ENCODE measurements at places on chromosomes 2 and 18.
A peak's percentile ranks its signal among the peaks of the same experiment; 100 is the strongest.

GRCh38 chr18:73059280-73059679, 191.5 kb upstream of the NETO1 start:
- no peak for DNase-seq

DNA sequence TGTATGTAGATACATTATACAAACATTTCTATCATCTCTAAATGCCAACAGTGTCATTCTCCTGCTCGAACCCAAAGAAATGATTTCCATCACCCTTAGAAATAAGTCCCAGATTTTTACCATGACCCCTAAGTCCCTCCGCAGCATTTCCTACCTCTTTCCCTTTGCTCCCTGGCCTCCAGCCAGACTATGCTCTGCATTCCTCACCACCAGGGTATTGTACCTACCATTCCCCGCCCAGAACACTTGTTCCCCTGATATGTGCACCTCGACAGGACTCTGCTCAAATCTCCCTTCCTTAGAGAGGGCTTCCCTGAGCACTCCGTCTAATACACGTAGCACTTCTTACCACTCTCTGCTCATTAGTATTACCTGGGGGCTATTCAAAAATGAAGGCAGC, 630.2 kb downstream of the ARHGAP15 start:
- no peak for DNase-seq

- no peak for DNase-seq
These were observed 12.2 kb downstream of the PTPRM start for GRCh38 chr18:7579176-7579917.

DNA sequence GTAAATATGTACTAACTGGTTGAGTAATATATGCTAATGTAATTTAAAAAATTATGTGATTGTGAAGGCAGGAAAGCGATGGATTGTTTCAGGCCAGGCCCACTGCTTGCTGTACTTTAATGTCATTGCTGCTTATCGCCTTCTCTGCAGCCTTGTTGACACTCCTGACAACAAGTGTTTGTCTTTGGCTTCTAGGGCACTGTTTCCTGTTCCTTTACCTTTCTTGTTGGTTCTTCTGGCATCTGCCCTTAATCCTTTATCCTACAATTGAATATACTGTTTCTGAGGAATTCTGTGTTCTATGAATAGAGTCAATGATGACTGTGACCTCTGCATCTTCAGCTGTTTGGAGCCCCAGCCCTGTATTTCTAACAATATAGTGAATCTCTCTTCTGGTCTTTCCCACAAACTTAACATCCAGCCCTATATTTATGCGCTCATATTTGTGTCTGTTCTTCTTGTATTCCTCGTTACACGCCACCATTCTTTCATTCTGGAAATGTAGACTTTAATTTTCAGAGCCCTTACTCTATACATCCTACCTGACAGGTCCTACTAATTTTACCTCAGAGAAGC, 17.6 kb downstream of the ACSL3 start:
- DNase-seq, result no peak

GRCh38 chr2:38146275-38146906, 70.4 kb upstream of the CYP1B1 start:
- DNase-seq, result peak; percentile 74

DNA sequence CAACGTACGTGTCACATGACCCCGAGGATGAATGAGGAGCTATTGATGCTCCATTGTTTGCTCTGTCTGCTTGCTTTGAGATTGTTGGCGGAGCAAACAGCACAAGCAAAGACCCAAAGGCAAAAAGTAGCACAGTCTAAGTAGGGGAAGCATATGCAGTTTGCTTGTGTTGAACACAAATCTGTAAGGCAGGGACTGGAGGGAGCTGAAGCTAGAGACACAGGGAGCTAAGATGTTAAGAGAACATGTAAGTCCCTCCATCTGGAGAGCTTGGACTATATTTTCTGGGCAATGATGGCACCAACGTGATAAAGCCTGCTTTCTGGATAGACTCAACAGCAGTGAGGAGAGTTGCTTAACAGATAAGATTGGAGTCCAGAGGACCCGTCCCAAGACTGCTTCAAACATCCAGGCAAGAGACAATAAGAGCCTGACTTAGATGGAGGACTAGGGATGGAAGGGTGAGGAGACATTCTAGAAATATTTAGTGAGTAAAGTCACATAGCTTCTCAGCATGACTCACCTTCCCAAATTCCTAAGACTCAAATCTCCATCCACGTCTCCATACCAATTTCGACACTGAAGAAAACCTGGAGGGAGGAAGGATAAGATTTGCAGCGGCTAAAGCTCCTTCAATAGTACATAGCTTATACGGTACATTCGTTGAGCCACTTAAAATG, 88.1 kb upstream of the KLF7 start:
- DNase-seq, result peak; percentile 80

DNA sequence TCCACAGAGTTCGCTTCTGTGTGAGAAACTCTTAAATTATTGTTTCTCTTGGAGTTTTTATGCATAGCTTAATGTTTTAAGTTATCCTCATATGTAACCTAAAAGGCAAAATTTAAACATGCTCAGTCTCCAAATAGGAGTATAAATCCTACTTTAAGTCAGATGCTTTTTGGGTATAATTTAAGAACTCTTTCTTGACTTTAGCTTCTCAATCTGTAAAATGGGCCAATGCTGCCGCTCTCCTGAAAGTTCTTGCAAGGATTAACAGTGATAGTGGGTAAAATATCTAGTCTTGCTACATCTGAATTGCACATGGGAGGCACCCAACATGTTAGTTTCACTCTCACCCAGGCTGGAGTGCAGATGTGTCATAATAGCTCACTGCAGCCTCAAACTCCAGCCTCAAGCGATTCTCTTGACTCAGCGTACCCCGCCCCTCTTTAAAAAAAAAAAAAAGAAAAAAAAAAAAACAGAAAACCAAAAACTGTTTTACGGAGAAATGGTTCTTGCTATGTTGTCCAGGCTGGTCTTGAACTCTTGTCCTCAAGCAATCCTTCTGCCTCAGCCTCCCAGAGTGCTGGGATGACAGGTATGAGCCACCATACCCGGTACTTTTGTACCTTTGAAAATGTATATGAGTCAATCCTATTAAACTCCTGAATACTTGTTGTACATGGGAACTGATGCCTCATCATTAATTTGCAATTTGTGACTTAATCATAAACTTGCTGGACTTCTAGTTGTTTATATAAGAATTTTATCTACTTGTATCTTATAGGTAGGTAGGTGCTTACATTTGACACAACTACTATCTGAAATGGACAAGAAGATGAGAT, 1.8 kb downstream of the FBXO48 start:
- no peak for DNase-seq

- peak; percentile 29 for DNase-seq
These were observed 32.6 kb downstream of the RBKS start for GRCh38 chr2:27857417-27858172.

- DNase-seq, result no peak
These were observed 578.1 kb downstream of the PIK3C3 start for GRCh38 chr18:42533009-42533575.

- no peak for DNase-seq
These were observed 116.7 kb downstream of the EIPR1 start for GRCh38 chr2:3260959-3261358.

DNA sequence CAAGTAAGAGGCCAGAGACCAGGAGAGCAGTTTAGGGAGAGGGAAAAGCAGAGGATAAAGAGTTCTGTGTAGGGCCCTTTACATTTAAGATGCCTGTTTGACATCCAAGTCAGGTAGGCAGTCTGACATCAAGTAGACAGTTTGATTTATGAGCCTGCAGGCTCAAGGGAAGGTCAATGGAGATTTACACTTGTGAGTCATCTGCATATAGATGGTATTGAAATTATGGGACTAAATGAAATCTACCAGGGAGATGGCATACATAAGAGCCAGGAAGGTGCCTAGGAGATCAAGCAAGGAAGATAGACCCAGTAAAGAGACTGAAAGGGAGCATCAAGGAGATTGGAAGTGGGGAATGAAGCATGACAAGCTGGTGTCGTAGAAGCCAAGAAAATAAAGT, 212.4 kb upstream of the PKDCC start:
- DNase-seq, result no peak

GRCh38 chr18:78527984-78528383, 451.6 kb upstream of the SALL3 start:
- no peak for DNase-seq

DNA sequence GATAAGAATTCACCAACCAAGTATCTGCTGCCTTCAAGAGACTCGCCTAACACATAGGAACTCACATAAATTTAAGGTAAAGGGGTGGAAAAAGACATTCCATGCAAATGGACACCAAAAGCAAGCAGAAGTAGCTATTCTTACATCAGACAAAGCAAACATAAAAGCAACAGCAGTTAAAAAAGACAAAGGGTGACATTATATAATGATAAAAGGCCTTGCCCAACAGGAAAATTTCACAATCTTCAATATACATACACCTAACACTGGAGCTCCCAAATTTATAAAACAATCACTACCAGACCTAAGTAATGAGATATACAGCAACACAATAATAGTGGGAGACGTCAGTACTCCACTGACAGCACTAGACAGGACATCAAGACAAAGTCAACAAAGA, 41.4 kb downstream of the NEMP2 start:
- DNase-seq, result no peak

- no peak for DNase-seq
These were observed 45.2 kb downstream of the SLC30A6 start for GRCh38 chr2:32210767-32211408.

DNA sequence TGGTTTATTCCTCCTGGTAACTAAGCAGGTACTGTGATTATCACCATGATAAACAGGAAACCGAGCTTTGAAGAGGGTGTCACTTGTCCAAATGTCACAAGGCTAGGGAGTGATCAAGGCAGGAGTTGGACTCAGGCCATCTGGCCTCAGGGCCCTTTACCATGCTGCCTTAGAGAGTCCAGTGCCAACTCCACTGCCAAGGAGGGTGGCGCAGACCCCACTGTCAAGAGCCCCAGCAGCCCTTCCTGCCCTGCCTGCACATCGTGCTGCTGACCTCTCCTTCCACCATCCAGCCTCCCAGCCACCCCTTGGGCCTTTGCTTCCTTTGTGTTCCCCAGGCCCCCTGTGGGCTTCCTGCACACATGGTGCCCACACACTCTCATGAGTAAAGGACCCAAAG, 48.3 kb downstream of the TNS1 start:
- no peak for DNase-seq

DNA sequence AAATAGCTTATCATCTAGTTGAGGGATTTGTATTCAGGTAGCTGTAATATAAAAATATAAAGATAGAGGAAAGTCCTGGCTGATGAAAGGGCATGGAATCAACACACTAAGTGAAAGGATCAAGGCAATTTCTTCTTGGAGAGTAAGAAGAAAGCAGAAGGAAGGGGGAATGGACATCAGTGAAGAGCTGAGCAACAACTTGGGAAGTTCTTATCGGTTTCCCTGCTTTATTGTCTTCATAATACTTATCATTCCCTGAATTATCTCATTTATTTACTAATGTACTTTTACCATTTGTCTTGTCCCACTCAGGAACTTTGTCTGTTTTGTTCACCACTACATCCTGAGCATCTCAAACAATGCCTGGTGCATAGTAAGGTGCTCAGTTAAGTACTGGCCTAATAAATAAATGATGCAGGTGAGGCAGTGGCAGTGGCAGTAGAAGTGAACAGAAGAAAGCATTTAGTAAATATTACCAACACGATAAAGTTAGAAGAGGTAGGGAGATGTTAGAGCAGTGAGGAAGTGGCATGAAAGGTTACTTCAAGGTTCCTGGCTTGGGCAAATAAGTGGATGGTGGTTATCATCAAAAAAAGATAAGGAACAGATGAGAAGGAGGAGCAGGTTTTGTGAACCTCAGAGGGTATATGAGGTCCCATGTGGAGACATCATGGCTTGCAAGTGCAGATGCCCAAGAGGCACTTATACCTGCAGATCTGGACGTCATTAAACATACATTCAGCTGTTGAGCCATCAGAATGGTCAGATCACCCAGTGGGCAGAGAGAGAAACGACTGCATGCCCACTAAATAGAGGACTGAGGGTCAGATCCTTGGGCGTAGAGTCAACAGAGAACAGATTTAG, 217.8 kb downstream of the TMEM247 start:
- DNase-seq, result no peak

- no peak for DNase-seq
These were observed 62.9 kb downstream of the COL6A3 start for GRCh38 chr2:237351046-237351445.

DNA sequence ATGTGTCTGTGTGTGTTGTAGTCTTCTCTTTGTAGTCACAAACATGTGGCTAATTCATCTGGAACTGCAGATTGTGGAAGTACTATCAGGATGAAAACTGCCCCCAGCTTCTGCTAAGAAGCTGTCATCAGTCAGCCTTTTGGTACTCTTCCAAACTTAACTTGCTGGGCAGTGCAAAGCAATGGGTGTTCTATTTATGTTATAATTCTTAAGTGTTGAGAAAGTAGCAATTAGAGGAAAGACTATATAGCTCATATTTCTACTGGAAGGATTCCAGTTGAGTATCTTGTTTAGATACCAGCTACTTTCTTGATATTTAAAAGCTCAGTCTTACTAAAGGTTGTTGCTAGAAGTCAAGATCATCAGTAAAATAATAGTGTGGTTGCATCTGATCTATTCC, 52.1 kb downstream of the SLC38A11 start:
- DNase-seq, result peak; percentile 32

GRCh38 chr18:74278983-74279382, 12.8 kb downstream of the CYB5A start:
- DNase-seq, result no peak

- DNase-seq, result peak; percentile 24
These were observed 37.2 kb upstream of the SLC8A1 start for GRCh38 chr2:40488927-40489677.

DNA sequence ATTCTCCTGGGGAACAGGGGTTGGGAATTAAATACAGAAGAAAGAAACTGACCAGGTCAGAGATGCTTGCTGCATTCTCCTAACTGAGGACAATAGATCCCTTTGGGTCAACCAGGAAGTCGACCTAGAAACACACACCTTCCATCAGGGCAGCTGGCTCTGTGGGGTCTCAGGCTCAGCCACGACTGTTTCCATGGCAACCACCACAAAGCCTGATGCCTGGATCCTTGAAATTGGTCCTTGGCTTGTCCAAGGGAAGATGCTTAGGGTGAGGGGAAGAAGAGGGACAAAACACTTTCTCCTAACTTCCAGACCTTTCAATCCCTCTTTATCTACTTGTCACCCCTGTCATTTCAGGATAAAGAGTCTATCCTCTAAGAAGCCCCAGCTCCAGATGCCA, 194.4 kb downstream of the ALK start:
- DNase-seq, result no peak

- no peak for DNase-seq
These were observed 36.5 kb upstream of the SNED1 start for GRCh38 chr2:240961910-240962299.

- DNase-seq, result no peak
These were observed 34.5 kb upstream of the TMEM178A start for GRCh38 chr2:39631256-39631655.
